Fibroblast of villous mesenchyme (primary cell): ENCODE measurements at places on chromosomes 7 and 10. TPM values are rescaled to one million over a fixed set of nuclear protein-coding genes. Genes with fewer than 3 reads are reported as not detected.

GRCh38 chr7:12490107-12490688 is 80.3 kb upstream of the SCIN start:
- peak; percentile 40 for DNase-seq

The ZP3 gene
- total RNA-seq: 0.86 and 0.97 TPM in 2 replicates

GRCh38 chr10:98023024-98023423 is 7.4 kb downstream of the CRTAC1 start:
- DNase-seq: no peak

DNA sequence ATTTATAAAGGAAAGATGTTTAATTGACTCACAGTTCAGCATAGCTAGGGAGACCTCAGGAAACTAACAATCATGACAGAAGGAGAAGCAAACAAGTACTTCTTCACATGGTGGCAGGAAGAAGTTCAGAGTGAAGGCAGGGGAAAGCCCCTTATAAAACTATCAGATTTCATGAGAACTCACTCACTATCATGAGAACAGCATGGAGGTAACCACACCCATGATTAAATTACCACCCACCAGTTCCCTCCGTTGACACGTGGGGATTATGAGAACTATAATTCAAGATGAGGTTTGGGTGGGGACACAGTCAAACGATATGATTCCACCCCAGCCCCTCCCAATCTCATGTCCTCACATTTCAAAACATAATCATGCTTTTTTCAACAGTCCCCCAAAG is 124.2 kb upstream of the PCGF5 start:
- no peak for DNase-seq

- no peak for DNase-seq
Observed at GRCh38 chr7:24970676-24971075, 9.3 kb downstream of the OSBPL3 start.

GRCh38 chr10:5968681-5969453 is 8.5 kb downstream of the IL15RA start:
- DNase-seq: no peak

- no peak for DNase-seq
Observed at GRCh38 chr7:142717453-142717852, 31.8 kb upstream of the PRSS1 start.

The SFTPA1 gene
- not detected in 2 replicates for total RNA-seq

The GPR158 gene
- 0.43 and 0.97 TPM in 2 replicates for total RNA-seq

- DNase-seq: no peak
Observed at GRCh38 chr7:154907651-154908620, 95.0 kb downstream of the PAXIP1 start.

DNA sequence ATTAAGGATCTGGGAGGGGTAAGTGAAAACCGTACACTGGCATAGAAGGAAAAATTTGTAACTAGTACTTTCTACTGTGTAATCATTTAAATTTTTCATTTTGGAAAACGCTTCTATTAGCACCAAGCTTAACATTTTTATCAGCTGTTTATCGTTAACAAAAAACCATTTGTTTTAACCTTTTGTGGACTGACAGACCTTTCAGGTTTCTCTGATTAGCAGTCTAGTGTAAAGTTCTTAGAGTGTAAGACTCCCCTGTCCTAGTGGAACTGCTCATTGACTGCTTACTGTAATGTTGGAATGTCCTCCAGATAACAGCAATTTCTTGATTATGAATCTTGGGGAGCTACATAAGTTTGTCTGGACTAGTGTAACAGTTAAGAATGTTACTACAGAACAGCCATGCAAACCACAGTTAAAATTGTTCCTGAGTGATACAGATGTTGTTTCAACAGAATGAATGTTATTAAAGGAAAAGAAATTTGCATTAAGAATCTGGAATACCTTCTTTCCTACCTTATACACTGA is 2.0 kb downstream of the DBF4 start:
- peak; percentile 33 for DNase-seq

DNA sequence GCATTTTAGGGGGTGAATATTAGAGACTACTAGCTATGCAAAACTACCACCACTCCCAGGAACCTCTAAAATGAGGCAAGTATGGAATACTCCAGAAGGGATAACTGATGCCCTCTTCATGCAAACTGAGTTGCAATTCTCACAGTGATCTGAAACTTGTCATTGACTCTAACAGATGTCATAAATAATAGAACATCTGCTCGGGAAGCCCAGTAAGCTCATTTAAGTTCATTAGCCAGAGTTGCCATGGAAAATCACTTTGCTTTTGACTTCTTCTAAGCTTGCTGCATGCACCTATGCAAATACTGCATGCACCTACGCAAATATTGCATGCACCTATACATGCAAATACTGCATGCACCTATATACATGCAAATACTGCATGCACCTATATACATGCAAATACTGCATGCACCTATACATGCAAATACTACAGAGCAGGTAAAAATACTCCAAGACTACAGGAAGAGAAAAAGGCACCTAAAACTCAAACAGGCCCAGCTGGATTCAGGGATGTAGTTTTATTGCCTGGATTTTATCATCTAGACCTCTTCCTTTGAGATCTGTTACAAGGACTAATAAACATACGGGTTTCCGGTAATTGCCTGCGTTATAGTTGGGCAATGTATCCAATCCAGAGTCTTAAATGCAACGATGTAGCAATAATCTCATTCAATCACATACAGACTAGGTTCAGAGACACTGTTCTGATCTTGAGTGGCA is 1061.1 kb upstream of the AUTS2 start:
- no peak for DNase-seq

DNA sequence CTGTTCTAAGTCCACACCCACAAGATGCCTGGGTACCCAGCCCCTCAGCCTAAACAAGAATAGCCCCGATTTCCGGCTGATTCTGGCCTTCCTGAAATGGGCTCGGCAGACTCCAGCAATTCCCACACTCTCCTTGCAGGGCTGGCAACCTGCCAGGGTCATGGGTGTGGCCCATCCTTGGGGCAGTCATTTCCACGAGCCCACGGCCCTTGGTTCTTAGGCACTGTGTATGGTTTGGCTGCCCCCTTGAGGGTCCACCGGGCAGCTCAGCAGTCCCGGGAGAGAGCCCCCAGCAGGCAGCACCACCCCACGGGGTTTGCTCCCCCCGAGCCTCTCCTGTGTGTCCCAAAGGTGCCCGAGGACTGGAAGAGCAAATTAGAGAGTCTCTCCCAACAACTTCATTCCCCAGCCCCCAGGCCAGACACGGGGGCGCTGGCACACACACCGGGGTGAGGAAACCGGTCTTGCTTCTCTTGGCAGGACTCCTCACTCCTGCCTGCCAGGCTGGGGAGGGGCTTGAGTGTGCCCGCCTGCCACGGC is 142.2 kb downstream of the EMX2 start:
- DNase-seq: peak; percentile 55

DNA sequence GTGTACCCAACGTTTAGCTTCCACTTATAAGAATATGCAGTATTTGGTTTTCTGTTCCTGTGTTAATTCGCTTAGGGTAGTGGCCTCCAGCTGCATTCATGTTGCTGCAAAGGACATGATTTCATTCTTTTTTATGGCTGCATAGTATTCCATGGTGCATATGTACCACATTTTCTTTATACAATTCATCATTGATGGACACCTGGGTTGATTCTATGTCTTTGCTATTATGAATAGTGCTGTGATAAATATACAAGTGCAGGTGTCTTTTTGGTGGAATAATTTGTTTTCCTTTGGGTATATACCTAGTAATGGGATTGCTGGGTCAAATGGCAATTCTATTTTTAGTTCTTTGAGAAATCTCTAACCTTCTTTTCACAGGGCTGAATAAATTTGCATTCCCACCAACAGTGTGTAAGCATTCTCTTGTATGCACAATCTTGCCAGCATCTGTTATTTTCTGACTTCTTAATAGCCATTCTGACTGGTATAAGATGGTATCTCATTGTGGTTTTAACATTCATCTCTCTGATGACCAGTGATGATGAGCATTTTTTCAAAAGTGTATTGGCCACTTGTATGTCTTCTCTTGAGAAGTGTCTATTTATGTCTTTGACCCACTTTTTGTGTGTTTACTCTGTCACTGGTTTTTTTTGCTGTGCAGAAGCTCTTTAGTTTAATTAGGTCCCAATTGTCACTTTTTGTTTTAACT is 72.5 kb upstream of the CC2D2B start:
- peak; percentile 20 for DNase-seq

DNA sequence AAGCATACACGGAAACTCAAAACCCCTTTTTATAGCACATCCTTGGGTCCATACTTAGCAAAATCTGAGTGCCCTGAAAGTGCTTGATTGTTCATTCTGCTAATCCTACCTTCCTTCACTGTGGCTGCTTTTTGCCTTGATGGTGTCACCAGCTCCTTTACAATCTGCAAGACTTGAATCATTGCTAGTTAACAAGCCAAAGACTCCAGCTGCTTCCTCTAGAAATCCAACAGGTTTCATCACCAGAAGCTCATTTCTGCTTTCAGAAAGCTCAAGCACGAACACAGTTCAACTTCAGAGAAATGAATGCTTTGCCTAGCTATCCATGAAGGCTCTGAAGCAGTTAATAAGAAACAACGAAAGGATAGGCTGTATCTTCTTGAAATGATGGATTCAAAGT is 38.0 kb downstream of the USP6NL start:
- peak; percentile 71 for DNase-seq

DNA sequence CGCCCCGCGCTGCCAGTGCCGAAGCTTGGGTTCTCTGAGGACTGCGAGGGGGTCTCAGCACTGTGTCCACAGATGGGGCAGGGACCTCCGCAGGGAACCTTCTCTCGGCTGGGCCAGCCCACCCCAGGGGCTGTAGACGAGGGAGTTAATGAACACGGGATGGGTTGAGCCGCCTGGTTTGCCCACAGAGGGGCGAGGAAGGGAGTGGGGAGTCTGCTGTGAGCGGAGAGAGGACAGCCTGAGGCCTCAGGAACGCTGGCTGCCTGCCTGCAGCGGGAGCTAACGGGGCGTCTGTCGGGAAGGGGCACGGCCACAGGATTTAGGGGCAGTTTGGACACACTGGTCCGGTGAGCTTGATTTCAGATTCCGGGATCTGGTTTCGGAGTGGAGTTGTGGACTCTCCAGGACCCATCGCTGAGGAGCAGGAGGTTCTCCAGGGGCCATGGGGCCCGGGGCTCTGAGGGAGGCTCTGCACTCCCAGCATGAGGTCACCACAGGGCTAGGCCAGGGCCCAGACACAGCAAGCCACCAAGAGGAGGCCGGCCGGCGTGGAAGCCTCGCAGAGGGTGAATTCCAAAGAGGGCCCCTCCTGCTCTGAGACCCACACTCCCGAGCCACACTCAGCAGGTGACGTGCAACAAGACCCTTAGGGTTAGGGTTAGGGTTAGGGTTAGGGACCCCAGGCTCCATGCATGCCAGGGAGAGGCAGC is 19.0 kb upstream of the FAM20C start:
- DNase-seq: no peak

DNA sequence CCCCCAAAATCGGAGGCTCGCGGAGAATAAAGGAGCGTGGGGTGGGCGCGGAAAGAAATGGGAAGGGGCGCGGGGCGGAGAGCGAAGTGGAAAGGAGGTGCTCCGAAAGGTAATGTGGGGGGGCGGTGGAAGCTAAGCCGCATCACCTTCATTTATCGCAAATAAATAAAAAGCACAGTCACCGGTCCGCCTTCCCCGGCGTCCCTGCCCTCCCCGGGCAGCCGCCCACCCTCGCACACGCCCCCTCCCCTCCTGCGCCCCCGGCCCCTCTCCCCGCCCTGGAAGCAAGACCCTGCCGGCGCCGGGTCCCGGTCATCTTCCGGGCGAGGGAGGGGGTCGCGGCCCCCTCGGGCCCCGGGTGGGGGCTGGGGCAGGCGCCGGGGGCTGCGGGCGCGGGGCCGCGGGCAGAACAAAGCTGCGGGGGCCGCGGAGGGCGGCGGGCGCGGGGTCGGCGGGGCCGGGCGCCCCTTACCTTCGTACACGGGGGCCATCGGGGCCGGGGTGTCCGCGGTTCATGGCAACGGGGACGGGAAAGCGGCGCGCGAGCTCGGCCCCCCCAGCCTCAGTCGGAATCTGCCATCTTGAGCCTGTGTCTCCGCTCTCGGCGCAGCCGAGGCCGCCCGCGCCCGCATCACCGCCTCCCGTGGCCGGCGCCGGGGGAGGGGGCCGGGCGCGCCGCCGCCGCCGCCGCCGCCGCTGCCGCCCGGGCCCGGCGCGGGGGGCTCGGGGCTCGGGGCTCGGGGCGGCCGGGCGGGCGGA is 486 bp downstream of the HIPK2 start:
- DNase-seq: peak; percentile 28

DNA sequence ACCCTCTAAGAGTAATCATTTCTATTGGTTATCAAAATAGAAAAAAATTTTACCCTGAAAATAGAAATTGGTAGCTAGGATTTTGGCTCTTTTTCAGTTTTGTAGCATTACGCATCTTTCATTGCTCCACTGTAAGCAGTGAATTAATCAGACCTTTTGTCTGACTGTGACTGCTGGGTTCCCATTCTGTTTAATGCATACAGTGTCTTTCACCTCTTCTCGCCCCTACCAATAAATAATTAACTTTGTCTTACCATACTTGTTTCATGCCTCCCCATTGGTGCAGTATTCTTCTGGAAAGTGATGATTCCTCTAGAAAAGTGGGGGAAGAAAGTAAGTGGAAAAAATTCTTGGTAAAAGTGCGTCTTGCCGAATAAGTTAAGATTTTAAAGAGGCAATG is 73.2 kb downstream of the AP3M1 start:
- no peak for DNase-seq

DNA sequence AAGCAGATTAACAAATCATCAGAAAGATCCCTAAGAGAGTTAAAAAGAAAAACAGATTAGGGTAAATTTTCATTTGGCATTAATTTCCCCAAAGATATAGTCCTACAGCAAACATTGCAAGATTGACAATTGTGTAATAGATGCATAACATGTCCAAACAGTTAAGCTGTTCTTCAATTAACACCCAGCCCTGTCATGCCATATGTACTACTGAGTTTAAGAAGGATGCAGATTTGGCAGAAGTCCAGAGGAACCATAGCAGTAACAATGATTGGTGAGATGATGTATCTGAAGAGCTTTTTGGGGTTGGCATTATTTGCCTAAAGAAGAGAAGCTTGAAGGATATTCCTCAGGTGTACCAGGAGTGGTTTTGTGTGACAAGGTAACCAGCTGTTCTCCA is 287.6 kb downstream of the LRMDA start:
- no peak for DNase-seq

The GHRHR gene
- not detected in 2 replicates for total RNA-seq

The SEC61G gene
- total RNA-seq: 220 and 240 TPM in 2 replicates

GRCh38 chr10:35415505-35415904 is 79.2 kb downstream of the CCNY start:
- DNase-seq: no peak

- DNase-seq: peak; percentile 80
Observed at GRCh38 chr10:72309290-72310240, 35.8 kb downstream of the DDIT4 start.

The MNX1 gene
- not detected in 2 replicates for total RNA-seq

DNA sequence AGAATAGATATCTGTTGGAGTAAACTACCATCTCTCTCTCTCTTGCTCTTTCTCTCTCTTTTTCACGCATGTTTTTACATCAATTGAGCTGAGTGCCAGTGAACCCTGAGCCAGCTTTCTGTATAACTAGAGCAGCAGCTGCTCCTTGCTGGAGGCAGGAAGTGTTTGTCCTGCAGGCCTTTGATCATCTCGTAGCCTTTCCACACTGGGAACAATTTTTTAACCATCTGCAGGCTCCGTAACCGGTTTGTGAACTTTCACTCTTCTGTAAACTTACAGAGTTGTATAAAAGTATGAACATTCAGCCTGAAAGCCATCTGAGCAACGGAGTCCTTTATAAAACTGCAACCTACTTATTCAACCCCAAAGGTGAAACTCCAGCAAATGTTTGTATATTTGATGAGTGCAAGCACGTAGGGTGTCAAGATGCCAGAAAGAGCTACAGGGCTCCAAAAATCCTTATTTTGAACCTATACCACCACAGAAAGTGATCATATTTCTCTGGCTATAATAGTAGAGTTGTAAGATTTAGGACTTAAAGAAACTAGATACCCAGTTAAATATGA is 162.8 kb upstream of the NFE2L3 start:
- no peak for DNase-seq
